Spinal cord (tissue), 10 donors: ENCODE measurements at places on chromosomes 5 and 9. TPM values are rescaled to one million over a fixed set of nuclear protein-coding genes. Genes with fewer than 3 reads are reported as not detected.

The QRFP gene
- total RNA-seq = not detected

The EGR1 gene
- 18.0 TPM for total RNA-seq

The NIPAL4 gene
- total RNA-seq = 1.1 TPM

- no peak for DNase-seq
- no peak overlapping the region for H3K27ac ChIP-seq
- peaks cover 1% of the 10 kb centered on the region for H3K4me1 ChIP-seq
- no peak overlapping the region for H3K4me3 ChIP-seq
Measured at GRCh38 chr5:154652746-154653417, 102.3 kb upstream of the LARP1 start.

GRCh38 chr5:73106335-73106734 is 14.0 kb upstream of the TMEM171 start:
- no peak overlapping the region for H3K4me3 ChIP-seq
- H3K4me1 ChIP-seq = no peaks in the 10 kb centered on the region
- H3K27ac ChIP-seq = no peak overlapping the region

- no peaks in the 10 kb centered on the region for H3K27me3 ChIP-seq
- peaks cover 11% of the 10 kb centered on the region for H3K4me1 ChIP-seq
- H3K27ac ChIP-seq = no peak overlapping the region
- no peak overlapping the region for H3K4me3 ChIP-seq
- H3K36me3 ChIP-seq = peaks cover 22% of the 10 kb centered on the region
- DNase-seq = no peak
Measured at GRCh38 chr5:16693879-16694278, 77.1 kb upstream of the RETREG1 start.

GRCh38 chr9:117643288-117643654 is 60.9 kb upstream of the TLR4 start:
- peaks cover 2% of the 10 kb centered on the region for H3K27me3 ChIP-seq
- H3K4me3 ChIP-seq = no peak overlapping the region
- no peak for DNase-seq
- no peaks in the 10 kb centered on the region for H3K36me3 ChIP-seq
- peaks cover 8% of the 10 kb centered on the region for H3K4me1 ChIP-seq

GRCh38 chr5:96149546-96149945 is 187.9 kb upstream of the ELL2 start:
- no peak overlapping the region for H3K27ac ChIP-seq
- H3K4me1 ChIP-seq = no peaks in the 10 kb centered on the region
- H3K36me3 ChIP-seq = no peaks in the 10 kb centered on the region
- H3K27me3 ChIP-seq = no peaks in the 10 kb centered on the region

- DNase-seq = no peak
- peaks cover 3% of the 10 kb centered on the region for H3K4me1 ChIP-seq
- no peaks in the 10 kb centered on the region for H3K36me3 ChIP-seq
- H3K4me3 ChIP-seq = no peak overlapping the region
- no peak overlapping the region for H3K27ac ChIP-seq
Measured at GRCh38 chr5:34550247-34550646, 105.9 kb upstream of the RAI14 start.

GRCh38 chr5:102691434-102691833 is 63.7 kb upstream of the PAM start:
- DNase-seq = no peak
- no peaks in the 10 kb centered on the region for H3K36me3 ChIP-seq
- H3K27me3 ChIP-seq = no peaks in the 10 kb centered on the region
- no peak overlapping the region for H3K4me3 ChIP-seq
- H3K27ac ChIP-seq = no peak overlapping the region
- H3K4me1 ChIP-seq = no peaks in the 10 kb centered on the region

- DNase-seq = no peak
- no peaks in the 10 kb centered on the region for H3K36me3 ChIP-seq
- no peaks in the 10 kb centered on the region for H3K27me3 ChIP-seq
- no peaks in the 10 kb centered on the region for H3K4me1 ChIP-seq
- no peak overlapping the region for H3K27ac ChIP-seq
Measured at GRCh38 chr9:70563431-70564204, 149.2 kb upstream of the KLF9 start.

DNA sequence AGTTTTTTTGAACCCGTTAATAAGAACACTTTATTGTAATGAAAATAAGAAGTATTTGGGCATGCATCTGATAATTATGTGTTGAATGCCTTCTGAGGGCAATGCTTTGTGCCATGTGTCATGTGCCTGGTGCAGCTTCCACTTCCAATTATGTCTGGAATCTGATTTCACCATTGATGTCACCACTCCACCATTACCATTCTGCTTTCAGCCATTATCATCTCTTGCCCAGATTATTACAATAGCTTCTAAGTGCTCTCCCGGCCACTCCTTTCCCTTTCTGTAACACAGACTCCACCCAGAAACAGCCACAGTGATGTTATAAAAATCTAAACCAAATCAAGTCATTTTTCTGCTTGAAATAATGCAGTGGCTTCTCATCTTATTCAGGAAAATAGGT is 171.7 kb downstream of the C9orf152 start:
- no peak overlapping the region for H3K4me3 ChIP-seq
- no peaks in the 10 kb centered on the region for H3K36me3 ChIP-seq
- no peaks in the 10 kb centered on the region for H3K4me1 ChIP-seq

DNA sequence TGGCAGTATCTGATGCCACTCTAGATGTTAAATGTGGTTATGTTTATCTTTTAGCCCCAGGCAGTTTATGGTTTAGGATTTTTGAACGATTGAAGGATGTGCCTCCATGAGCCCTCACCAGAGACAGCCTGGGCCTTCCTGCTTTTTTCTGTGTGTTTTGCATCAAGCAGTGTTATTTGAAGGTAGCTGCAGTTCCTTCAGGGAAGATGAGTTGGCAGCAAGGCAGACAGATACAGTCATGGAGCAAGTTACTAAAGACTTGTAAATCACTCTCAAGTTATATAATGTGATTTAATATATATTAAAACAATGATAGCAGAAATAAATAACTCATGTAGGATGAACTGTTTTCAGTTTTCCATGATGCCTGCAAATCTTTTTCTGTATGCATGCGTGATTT is 204.9 kb downstream of the CD180 start:
- no peak for DNase-seq
- no peaks in the 10 kb centered on the region for H3K27me3 ChIP-seq
- no peak overlapping the region for H3K27ac ChIP-seq
- H3K36me3 ChIP-seq = no peaks in the 10 kb centered on the region

GRCh38 chr5:173020643-173021042 is 35.5 kb upstream of the CREBRF start:
- peaks cover 19% of the 10 kb centered on the region for H3K4me1 ChIP-seq
- no peak overlapping the region for H3K4me3 ChIP-seq
- peaks cover 14% of the 10 kb centered on the region for H3K36me3 ChIP-seq
- DNase-seq = no peak
- H3K27me3 ChIP-seq = no peaks in the 10 kb centered on the region

DNA sequence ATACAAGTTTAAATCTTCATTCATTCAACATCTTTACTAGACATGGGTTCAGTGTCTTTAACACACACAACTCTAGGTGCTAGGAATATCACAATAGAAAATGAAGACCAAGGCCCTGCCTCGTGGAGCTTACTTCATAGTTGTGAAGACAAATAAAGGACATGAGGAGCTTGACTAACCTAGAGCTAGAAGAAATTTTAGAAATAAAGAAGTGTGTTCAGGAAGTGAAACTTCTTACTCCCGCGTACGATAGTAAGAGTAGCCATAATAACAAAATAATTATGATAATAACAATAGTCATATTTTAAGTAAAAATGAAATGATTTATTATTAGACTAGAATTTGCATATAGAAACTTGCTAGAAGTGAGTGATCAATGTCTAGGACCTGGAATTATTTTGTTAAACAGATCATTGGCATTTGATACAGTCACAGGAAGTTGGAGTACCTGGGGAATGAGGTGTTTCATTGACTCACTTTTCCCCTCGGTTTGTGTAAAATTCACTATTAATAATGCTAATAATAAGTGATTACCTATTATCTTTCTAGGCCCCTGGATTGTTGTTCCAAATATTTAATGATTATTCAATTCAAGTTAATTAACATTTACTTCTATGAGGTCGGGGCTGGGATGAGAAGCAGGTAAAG is 331.3 kb downstream of the NSG2 start:
- H3K36me3 ChIP-seq = no peaks in the 10 kb centered on the region
- H3K4me1 ChIP-seq = no peaks in the 10 kb centered on the region

DNA sequence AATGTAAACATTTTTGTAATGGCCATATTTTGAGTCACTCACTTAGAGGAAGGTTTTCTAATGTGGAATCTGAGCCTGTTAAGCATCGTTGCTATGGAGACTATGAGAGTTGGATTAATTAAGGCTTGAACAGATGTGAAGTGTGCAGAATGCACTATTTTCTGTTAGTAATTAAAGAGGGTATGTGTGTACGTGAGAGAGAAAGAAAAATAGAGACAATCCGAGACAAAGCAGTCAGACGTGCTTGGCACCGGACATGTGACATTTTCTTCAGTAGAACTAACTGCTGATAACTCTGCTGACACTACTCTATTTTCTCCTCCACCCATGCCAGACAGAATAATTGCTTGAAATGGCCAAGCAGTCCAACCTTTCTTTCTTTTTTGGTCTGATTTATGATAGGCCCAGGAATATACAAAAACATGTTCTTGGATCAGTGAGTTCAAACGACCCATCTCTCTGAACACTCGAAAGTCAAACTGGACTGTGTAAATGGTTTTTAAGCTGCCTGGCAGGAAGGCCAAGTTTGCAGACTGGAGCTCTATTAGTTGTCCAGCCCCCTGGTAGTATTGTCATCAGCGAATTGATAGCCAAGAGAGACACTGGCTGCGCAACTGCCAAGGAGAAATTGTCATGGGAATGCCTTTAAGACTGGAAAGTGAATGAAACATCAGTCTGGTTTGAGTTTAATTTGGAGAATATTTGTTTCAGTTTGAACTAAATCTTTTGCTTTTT is 322.1 kb downstream of the ARHGEF28 start:
- H3K36me3 ChIP-seq = no peaks in the 10 kb centered on the region
- H3K27ac ChIP-seq = no peak overlapping the region
- no peak overlapping the region for H3K4me3 ChIP-seq
- peaks cover 8% of the 10 kb centered on the region for H3K4me1 ChIP-seq
- H3K27me3 ChIP-seq = no peaks in the 10 kb centered on the region
